Spinal cord (tissue), 10 donors: ENCODE measurements at places on chromosomes 2 and 18. TPM values are rescaled to one million over a fixed set of nuclear protein-coding genes. Genes with fewer than 3 reads are reported as not detected.

GRCh38 chr2:7952046-7952745 lies 729.7 kb upstream of the ID2 start:
- no peaks in the 10 kb centered on the region for H3K27me3 ChIP-seq
- DNase-seq: no peak
- peaks cover 5% of the 10 kb centered on the region for H3K4me1 ChIP-seq
- no peaks in the 10 kb centered on the region for H3K36me3 ChIP-seq

GRCh38 chr2:197986977-197987376 lies 182.6 kb downstream of the PLCL1 start:
- no peaks in the 10 kb centered on the region for H3K4me1 ChIP-seq
- no peaks in the 10 kb centered on the region for H3K27me3 ChIP-seq
- no peak overlapping the region for H3K4me3 ChIP-seq
- no peak for DNase-seq
- H3K27ac ChIP-seq: no peak overlapping the region

DNA sequence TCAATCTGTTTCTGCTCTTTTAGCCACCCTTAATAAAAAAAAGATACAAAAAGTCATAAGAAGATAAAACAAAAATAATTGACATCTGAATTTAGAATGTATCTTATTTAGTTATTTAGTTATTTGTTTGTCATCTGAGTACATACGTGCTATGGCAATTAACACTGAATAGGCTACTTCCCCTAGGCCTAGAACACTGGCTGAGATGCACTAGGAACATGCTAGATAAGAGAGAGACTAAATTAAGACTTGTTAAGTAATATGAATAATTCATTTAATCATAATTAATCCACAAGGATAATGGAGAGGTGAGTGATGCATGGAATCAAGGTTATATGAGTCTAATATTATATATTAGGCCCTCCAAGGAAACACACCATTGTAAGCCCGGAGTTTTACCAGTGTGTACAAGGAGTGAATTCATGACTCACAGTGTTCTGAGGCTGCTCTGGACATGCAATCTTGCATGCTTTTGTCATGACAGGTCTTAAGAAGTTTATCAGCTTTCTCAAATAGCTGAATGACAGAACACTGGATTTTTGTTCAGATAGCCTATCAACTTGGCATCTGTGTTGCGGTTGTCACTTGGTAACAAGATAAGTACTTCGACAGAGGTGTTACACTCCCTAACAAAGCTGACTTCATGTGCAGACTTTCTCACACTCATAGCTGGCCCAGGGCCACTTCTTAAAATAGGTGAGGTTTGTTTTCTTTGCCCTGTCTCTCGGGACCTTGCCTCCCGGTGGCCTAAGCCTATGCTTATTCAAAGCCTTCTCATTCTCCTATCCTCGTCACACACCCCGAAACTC lies 5.0 kb upstream of the SERPINB2 start:
- DNase-seq: no peak
- no peak overlapping the region for H3K27ac ChIP-seq
- no peak overlapping the region for H3K4me3 ChIP-seq
- no peaks in the 10 kb centered on the region for H3K36me3 ChIP-seq

The PXDN gene
- 65.9 TPM for polyA plus RNA-seq

The CHST10 gene
- polyA plus RNA-seq: 45.3 TPM
